Tibial artery (tissue), 4 donors: ENCODE measurements at places on chromosomes 11 and 22.

GRCh38 chr11:12683874-12684273 is 9.7 kb downstream of the TEAD1 start:
- no peak for DNase-seq

DNA sequence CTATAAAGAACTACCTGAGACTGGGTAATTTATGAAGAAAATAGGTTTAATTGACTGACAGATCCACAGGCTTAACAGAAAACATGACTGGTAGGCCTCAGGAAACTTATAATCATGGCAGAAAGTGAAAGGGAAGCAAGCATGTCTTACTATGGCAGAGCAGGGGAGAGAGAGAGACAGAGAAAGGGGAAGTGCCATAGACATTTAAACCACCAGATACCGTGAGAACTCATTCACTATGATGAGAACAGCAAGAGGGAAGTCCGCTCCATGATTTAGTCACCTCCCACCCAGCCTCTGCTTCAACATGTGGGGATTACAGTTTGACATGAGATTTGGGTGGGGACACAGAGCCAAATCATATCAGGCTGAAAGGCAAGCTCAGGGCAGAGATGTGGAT is 327.1 kb upstream of the DDI1 start:
- no peak for DNase-seq

- DNase-seq, result peak; percentile 49
Observed at GRCh38 chr11:2511421-2512369, 66.9 kb downstream of the KCNQ1 start.

GRCh38 chr11:95166781-95167180 is 64.2 kb downstream of the SESN3 start:
- no peak for DNase-seq

GRCh38 chr11:69041516-69041915 is 7.2 kb upstream of the TPCN2 start:
- no peak for DNase-seq

GRCh38 chr11:40403321-40403720 is 1056.1 kb downstream of the LRRC4C start:
- no peak for DNase-seq

- DNase-seq, result no peak
Observed at GRCh38 chr11:93504110-93505095, 38.8 kb downstream of the SMCO4 start.

DNA sequence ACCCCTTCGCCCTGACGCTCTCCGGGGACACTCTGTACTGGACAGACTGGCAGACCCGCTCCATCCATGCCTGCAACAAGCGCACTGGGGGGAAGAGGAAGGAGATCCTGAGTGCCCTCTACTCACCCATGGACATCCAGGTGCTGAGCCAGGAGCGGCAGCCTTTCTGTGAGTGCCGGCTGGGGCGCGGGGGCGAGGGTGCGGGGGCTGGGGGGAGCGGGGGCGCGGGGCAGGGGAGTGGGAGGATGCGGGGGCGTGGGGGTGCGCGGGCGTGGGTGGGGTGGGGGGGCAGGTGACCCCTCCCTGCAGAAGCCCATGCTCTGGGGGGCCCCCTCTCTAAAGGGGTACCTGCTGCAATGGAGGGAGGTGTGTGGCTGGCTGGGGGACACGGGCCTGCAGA is 51.4 kb downstream of the LRP5 start:
- DNase-seq, result no peak

DNA sequence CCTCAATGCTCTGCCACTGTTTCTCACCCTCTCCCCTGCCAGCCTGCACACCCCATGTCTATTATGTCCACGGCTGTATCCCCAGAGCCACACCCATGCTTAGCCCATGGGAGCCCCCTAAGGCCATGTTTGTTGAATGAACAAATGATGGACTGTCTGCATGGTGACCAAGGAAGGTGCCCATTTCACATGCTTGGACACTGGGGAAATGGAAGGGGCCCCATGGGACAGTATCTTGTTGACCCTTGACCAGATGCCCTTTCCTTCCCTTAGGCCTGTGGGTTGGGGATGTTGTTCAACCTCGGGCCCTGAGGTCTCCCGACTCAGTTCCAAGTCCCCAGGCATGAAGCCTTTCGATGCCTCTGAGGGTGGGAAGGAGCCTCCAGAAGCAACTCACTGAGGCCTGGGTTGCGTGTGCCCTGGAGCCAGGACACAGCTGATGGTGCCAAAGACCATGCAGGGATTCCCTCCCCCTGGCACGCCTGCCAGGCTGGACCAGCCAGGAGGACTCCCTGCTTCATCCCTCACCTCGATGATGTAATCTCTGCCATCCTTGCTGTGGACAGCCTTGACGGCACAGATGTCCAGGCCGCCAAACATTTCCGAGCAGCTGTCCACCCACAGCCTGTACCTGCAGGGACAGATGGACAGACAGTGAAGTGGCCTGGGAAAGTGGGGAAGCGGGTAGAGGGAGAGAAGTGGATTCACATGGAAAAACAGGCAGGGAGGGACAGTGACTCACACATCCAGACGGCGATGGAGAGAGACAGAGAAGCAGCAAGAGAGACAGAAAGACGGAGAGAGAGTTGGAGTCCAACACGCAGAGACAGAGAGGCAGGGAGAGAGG is 58.9 kb downstream of the FBXO7 start:
- DNase-seq, result no peak

GRCh38 chr11:9493492-9493891 is 32.7 kb downstream of the ZNF143 start:
- DNase-seq, result no peak

- DNase-seq, result peak; percentile 10
Observed at GRCh38 chr22:31730344-31730711, 19.6 kb downstream of the PRR14L start.

DNA sequence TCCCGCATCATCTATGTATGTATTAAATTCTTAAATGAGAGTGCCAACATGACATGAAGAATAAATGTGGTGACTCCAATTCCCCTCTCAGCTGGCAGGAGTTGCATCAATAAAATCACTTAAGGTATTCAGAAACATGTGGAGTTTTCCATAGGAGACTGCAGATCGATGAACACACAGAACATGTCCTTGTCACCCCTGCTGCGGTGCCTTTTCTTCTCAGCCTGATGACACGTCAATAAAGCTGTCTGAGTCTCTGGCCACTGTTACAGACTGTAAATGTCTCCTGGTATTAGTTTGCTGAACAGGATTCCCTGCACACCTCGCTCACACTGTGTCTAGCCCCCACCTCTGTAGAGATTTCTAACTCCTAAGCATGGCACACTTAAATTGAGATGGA is 460.5 kb downstream of the LRRC4C start:
- no peak for DNase-seq

DNA sequence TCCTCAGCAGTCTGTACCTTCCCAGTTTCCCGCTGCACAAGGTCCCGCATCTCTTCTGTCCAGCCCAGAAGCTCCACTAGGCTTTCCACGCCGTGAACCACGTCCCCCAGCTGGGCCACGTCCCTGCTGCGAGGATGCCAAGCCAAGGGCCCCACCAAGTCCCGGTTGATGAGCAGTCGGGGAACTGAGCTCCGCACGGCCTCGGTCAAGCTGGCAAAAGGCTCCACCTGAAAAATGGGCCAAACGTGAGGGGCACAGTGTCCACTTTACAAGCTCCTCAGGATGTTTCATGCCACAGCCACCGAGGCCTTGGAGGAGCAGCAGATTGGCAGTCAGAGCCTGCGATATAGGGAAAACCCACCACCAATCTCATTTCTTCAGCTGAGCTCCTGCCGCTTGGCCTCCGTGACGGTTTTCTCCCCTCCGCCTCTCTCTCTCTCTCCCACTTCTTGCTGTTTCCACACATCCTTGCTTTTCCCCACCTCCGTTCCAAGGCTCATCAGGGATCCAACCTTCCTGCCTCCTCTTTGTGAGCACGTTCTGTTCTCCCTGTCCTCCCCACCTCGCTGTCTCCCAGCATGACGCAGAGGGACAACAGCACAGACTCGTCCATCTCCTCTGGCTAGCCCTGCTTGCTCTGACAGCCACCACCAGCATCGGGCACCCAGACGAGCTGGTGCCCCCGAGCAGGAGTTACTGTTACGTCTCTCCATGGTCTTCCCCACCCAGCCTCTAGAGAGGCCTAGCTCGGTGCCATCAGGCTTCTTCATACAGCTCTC is 11.5 kb downstream of the RIC8A start:
- DNase-seq, result no peak

- DNase-seq, result no peak
Observed at GRCh38 chr11:112627588-112628045, 333.6 kb upstream of the NCAM1 start.

GRCh38 chr11:95324826-95325225 is 93.8 kb upstream of the SESN3 start:
- no peak for DNase-seq

DNA sequence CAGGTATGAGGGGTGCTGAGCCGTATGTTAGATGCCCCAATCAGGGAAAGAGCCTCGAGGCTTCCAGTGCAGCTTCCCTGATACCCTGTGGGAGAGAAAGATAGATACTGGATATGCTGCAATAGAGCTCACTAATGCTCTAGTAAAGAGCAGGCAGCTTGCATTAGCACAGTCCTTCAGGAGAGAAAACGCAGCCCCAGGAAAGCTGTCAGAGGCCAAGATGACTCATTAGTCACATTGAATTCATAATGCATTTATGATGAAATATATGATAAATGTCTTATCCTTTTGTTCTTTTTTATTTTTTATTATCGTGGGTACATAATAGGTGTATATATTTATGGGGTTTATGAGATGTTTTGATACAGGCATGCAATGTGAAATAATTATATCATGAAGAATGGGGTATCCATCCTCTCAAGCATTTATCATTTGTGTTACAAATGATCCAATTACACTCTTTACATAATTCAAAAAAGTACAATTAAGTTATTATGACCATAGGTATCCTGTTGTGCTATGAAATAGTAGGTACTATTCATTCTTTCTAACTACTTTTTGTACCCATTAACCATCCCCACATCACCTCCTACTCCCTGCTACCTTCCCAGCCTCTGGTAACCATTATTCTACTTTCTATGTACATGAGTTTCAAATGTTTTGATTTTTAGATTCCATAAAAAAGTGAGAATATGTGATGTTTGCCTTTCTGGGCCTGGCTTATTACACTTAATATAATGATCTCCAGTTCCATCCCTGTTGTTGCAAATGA is 94.5 kb upstream of the TOP3B start:
- DNase-seq, result no peak

DNA sequence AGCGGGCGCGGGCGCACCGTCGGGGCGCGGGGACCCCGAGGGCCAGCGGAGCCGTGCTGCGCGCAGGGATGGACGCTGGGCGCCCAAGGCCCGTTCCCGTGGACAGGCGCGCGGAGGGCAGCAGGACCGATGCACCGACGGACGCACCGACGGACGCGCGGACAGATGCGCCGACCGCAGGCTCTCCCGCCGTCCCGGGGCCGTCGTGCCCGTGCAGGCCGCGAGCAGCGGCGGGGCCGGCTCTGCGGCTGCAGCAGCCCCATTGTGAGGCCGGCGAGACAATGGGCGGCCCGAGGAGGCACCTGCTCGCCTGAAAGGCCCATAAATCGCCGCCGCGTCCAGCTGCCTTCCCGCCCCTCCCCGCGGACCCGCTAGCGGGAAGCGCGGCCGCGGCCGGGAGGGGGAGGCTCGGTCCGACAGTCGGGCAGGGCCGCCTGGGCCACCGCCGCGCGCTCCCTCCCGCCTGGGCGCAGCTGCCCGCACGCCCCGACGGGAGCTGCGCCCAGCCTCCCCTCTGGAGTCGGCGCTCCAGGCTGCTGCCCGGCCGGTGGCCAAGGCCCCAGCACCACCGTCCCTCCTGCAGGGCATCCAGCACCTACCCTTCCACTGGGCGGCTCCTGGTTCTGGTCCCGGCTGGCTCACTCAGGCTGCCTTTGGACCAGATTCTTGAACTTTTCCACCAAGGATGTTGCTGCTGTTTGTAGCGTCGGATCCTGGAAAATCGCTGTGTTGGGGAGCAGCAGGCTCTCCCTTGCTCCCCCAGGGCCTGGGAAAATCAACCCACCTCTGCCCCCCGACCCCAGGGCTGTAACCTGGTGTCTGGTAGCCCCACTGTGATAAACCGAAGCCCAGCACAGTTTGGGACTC is 15.8 kb downstream of the CDKN1C start:
- no peak for DNase-seq

DNA sequence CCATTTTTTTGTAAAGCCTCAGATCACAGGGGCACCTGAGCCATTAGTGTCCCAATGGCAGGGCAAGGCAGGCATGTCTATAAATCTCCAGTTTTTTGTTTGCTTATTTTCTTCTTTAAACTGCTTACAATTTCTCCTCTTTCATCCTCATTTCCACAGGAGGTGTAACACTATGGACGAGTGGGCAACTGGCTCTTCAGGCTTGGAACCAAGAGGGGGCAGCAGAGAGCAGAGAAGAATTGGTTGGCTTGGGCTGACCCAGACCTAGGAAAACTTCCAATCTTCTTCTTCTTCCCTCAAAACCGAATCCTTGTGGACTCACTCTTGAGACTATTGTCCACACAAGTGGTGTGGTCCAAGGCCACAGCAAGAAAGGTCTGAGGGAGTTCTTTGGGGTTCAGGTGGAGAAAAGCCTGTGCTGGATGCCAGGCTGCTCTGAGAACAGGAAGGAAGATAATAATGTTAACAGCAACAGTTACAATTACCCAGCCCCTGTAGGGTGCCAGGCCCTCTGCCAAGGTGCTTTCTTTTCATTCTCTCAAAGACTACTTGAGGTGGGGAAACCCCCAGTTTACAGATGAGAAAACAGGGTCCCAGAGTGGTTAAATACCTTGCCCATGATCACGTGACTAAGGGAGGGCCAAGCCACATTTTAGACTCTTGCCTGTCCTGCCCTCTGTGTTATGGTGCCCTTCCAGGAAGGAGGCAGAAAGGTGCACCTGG is 70.7 kb upstream of the E2F8 start:
- no peak for DNase-seq

DNA sequence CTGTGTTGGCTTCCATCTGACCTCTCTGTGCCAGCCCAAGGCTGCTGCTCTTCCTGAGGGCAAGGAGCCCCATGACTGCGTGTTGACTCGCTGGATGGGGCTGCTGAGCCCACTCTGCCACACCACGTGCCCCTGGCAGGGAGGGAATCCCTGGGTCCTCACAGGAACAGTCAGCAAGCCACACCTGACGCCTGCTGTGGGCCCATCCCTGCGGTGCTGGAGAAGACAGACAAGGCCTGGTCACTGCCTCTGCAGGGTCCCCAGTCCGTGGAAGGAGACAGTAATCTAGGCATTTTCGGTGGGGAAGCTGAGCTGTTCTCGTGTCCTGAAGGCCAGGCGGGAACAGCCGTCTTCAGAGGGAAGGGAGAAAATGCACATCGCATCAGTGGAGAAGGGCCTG is 10.6 kb upstream of the PPP6R3 start:
- no peak for DNase-seq
